Glomerular endothelial cell (primary cell): ENCODE measurements at places on chromosomes 3 and 15.

DNA sequence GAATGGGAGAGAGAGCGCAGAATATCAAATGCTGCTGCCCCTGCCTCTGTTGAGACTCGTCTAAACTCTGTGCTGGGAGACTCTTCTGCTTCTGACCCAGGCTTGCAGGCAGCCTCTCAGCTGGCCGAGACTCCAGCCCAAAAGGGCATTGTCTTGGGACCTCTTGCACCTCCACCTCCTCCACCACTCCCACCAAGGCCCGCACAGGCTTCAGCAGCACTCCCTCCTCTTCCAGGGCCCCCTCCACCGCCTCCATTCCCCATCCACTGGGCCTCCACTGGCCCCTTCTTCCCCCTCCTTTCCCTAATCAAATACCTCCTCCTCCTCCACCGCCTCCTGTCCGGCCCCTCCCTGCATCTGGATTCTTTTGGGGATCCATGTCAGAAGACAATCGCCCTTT lies 31.3 kb downstream of the GMNC start:
- DNase-seq, result no peak

DNA sequence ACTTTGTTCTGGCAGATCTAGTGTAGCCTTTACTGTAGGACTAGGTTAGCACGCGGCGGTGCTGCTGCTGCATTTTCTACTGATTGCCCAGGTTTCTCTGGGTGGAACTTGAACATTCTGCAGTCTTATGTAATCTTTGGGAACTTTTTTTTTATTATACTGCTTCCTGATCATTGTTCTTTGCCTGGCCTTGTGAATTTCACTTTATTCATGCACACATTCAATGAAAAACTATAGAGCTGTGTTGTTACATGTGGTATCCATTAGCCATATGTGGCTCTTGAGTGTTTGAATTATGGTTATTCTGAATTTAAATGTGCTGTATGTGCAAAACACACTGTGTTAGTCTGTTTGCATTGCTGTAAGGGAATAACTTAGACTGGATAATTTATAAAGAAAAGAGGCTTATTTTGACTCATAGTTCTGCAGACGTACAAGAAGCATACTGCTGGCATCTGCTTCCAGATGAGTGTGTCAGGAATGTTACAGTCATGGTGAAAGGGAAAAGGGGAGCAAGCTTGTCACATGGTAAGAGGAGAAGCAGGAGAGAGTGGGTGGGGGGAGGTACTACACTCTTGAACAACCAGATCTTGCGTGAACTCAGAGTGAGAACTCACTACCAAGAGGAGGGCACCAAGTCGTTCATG lies 26.5 kb downstream of the MEF2A start:
- no peak for DNase-seq

DNA sequence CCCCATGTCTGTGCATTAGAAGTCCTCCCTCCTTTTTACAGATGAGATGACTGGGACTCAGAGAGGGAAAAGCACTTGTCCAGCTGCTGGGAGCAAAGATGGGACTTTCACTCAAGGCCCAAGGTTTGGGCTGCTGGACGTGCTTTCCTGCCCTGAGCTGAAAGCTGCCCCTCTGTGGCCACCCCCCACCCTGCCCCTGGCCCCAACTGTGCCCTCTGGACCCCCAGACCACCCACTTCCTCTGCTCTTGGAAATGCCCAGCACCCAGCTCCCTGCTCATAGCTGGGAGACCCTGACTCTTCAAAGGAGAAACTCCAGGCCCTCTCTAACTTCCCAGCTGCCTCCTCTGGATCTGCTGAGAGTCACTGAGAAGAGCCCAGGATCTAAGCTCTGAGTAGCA lies 20.7 kb downstream of the GRIP2 start:
- DNase-seq, result no peak

DNA sequence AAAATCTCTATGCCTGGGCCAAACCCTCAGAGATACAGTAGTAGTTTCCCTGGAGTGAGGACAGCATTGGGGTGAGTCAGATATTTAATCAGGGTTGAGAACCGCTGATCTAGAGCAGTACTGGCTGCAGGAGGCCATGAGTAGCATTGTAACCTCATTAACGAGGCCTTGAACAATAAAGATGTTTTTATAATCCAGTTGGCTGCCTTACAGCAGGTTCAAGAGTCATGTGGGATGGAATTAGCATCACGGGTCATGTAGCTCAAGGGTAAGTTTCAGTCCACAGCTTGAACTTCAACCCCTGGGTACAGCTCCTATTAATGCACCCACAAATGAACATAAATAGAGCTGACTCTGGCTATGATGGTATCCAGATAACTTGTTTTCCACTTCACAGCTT lies 5.1 kb downstream of the HPS3 start:
- DNase-seq, result no peak

- no peak for DNase-seq
These were observed 622 bp downstream of the XIRP1 start for GRCh38 chr3:39191773-39192172.
